ENCODE measurements at places on chromosomes 5 and 9. TPM values are rescaled to one million over a fixed set of nuclear protein-coding genes. Genes with fewer than 3 reads are reported as not detected.

CWC27 gene
- 12.2 TPM for total RNA-seq

ANKRD34B gene
- not detected for total RNA-seq

LVRN gene
- 3.0 TPM for total RNA-seq

MCIDAS gene
- total RNA-seq: not detected

PCDHGA7 gene
- 1.2 TPM for total RNA-seq

FAM78A gene
- total RNA-seq: 39.6 TPM

FAM169A gene
- 30.1 TPM for total RNA-seq

WNK2 gene
- total RNA-seq: 31.6 TPM

TAS2R1 gene
- not detected for total RNA-seq

GLIPR2 gene
- 8.6 TPM for total RNA-seq

PCDHB14 gene
- total RNA-seq: 21.2 TPM

POC5 gene
- total RNA-seq: 16.5 TPM

BBLN gene
- total RNA-seq: 729 TPM

CATSPER3 gene
- 0.07 TPM for total RNA-seq

CAVIN4 gene
- 2.4 TPM for total RNA-seq

GPR150 gene
- total RNA-seq: 0.57 TPM

SLC6A3 gene
- not detected for total RNA-seq

OR1L4 gene
- total RNA-seq: not detected

LHX3 gene
- not detected for total RNA-seq

LCN9 gene
- not detected for total RNA-seq

CKS2 gene
- 52.7 TPM for total RNA-seq

SCGB3A1 gene
- total RNA-seq: not detected

SPATA31D4 gene
- not detected for total RNA-seq

FGF1 gene
- 0.81 TPM for total RNA-seq

COL27A1 gene
- total RNA-seq: 19.2 TPM

ARL14EPL gene
- not detected for total RNA-seq

Data from cardiac muscle cell (in vitro differentiated cells and primary cell).